Cardiac fibroblast (primary cell): ENCODE measurements at places on chromosomes 4 and X.

DNA sequence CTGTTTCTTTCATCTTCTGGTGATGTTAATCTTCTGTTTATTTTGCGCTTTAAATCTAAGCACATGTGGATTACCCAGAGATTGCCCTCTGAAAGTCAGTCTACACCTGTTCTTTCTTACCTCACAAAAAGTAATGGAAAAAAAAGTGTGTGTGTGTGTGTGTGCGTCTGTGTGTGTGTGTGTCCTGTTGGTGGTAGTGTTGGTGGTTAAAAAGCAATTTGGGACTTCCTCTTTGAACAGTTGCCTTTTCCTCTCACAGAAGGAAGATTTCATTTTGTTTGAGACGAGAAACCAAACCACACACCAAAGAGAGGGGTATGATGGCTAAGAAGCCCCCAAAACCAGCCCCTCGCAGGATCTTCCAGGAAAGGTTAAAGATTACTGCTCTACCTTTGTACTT is at the start of gene STAP1:
TSS of gene STAP1 (plus strand) at position 235 of the 400 bp plus-strand sequence. CDS start at position 318, 83 bp downstream.
- no peak for DNase-seq

DNA sequence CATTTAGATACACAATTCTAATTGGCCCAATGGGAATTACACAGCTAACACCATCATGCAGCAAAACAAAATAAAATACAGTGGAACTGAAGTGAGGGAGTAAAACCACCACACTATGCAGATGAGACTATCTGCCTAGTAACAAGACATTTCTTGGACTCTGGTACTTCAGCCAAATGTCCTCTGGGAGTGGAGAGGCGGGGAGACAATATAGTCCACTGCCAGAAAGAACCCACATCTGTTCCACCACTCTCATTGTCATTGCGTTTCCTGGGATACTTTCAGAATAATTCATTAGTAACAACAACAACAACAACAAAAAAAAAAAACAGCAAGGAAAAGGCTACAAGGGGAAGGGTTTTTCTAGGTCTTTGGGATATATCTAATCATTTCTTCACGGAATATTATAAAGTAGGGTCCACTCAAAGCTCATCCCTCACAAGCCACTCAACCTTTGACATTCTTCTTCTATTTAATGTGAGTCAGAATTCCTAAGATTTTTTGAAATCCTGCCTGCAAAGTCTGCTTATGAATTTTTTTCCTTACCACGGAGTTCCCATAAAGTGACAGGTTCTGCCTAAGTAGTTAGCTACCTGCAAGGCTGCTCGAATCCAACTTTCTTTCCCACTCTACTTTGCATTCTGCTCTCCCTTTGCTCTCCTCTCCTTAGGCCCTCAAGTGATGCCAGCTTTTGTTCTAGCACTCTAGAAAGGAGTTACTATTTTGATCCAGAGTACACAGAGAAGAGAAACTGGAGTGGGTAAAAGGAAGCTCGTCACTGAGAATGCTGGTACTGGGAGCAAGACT is 254.6 kb downstream of the CHIC1 start:
- DNase-seq = no peak

DNA sequence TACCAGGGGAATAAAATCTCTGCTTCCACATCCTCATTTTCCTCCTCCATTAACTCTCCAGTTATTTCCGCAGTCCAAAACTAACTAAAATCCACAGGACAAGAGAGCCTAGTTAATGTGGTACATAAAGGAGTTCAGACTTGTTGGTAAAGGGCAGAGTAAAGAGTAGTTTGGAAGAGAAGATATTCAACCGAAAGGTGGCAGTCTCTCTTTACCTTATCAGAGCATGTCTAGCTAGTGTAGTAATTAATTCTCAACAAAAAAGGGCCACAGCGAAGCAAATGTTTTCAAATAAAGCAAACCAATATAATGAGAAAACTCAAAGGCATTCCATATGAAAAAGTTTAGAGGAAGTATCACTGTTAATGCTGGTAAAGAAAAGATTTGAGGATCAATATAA is 286.5 kb downstream of the GLUD2 start:
- no peak for DNase-seq

GRCh38 chrX:140917354-140918115 is 84.9 kb upstream of the SPANXB1 start:
- DNase-seq = no peak

GRCh38 chrX:110318664-110318968 is 731 bp upstream of the AMMECR1 start:
- DNase-seq = no peak

GRCh38 chr4:6697131-6697530 is 3.5 kb downstream of the S100P start:
- DNase-seq = no peak

DNA sequence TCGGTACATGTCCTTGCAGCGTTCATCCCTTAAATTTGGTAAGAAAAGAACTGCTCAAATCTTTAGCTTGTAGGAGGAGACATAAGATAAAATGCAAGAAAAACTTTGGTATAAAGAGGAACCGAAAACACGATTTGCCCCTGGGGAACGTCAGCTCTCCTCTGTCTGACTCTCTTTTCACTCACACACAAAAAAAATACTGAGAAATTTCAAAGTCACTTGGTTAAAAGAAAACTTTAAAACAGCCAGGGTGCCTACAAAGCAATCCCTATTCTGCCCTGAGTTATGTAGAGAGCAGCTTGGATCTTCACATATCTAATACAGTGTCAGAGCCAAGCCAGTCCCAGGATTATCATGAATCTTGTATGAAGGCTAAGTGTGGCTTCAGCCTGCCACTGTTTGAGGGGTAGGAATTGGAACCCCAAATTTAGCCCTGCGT is 248.5 kb upstream of the CXXC4 start:
- DNase-seq = no peak

GRCh38 chr4:182564724-182565369 is 321.6 kb downstream of the TENM3 start:
- DNase-seq = no peak

GRCh38 chr4:115234405-115235093 is 121.1 kb upstream of the NDST4 start:
- no peak for DNase-seq

DNA sequence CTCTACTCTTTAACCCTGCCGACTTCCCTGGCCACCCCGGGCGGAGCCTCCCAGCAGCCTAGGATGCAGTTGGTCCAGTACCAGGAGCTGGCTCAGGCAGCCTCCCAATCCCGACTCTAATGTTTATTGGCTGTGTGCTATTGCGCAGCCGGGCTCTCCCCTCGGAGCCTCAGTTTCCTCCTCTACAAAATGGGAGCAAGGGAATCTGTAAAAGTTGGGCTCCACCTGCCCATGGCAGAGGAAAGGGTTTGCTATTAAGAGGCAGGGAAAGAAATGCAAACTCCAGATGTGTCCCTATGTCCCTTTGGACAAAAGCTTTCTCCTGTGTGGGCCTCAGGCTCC is 140.8 kb upstream of the PJA1 start:
- no peak for DNase-seq

DNA sequence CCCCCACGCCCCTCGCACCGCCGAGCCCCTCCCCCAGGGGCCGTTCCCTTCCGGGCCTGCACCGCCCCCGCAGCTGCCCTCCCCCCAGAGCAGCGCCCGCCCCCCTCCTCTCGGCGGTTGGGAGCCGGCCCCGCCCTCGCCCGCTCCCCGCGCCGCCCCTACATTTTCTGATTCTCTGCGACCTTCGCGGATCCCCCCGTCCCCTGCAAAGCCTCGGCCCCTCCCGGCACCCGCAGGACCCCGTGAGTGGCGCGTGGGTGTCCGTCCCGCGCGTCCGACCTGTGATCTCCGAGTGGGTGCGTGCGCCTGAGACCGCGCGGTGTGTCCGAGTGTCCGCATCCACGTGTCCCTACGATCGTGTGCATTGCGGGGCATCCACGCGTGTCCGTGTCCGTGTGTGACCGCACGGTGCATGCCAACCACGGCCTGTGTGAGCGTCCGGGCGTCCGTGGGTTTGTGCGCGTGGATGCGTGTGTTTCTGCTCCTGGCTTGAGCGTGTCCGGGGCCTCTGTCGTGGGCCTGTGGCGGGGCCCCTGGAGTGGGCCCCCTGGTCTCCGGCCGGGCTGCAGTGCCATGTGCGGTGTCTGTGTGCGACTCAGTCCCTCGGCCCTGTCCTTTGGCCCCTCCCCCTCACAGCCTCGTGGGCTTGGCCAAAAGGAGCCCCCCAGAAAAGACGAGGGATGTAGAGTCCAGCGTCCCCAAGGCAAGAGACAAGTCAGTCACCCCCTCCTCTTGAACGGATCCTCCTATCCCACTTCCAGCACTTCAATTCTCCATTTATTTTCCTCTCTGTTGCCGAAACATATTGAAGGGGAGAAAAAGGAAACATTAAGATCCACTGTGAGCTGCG is 8.8 kb upstream of the NKX1-1 start:
- DNase-seq = no peak

GRCh38 chr4:15182600-15183220 is 180.4 kb downstream of the CPEB2 start:
- peak; percentile 65 for DNase-seq

DNA sequence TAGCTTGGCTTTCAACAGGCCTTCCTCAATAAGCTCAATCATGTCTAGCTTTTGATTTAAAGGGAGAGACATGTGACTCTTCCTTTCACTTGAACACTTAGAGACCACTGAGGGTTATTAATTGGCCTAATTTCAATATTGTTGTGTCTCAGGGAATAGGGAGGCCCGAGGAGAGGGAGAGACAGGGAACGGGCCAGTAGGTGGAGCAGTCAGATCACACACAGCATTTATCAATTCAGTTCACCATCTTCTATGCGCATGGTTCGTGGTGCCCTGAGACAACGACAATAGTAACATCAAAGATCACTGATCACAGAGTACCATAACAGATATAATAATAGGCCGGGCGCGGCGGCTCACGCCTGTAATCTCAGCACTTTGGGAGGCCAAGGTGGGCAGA is 17.8 kb downstream of the ZNF81 start:
- DNase-seq = peak; percentile 39
